ENCODE measurements at places on chromosomes 6 and 20. TPM values are rescaled to one million over a fixed set of nuclear protein-coding genes. Genes with fewer than 3 reads are reported as not detected.
A peak's percentile ranks its signal among the peaks of the same experiment; 100 is the strongest.

- no peak for ATAC-seq
- no peaks in the 10 kb centered on the region for H3K4me1 ChIP-seq
- no peaks in the 10 kb centered on the region for H3K36me3 ChIP-seq
- no peak overlapping the region for H3K4me3 ChIP-seq
Observed at GRCh38 chr20:51363813-51364212, 178.7 kb downstream of the NFATC2 start.

GRCh38 chr20:19497064-19497463 is 261.0 kb upstream of the RIN2 start:
- H3K27me3 ChIP-seq: no peaks in the 10 kb centered on the region
- H3K36me3 ChIP-seq: no peaks in the 10 kb centered on the region

DNA sequence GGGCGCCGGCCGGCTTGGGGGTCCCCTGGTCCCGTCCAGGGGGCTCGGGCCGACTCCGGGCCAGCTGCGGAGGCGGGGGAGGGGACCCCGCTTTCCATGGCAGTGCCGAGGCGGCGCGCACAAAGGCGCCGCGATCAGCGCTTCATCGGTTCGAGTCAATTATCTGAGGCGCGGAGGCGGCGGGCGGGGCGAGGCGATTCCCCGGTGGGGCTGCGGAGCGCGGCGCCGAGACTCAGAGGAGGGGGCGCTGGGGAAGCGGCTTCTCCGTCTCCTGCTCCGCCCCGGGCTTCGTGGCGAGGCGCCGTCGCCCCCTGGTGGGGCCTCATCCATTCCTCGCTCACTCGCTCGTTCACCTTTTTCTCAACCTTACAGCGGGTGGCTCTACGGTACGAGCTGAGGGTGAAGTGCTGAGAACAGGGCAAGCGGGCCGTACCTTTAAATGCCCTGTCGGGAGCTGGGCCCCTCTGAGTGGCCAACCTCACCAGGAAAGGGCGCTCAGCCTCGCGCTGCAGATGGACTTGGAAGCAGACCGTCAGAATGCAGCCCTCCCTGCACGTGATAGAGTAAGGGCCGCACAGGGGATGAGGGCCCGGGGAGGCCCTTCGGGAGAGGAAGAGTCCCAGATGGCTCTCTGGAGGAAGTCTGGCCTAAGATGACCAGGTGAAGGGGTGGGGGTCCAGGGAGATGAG is 39.9 kb downstream of the SLC52A3 start:
- H3K36me3 ChIP-seq: no peaks in the 10 kb centered on the region
- ATAC-seq: no peak
- peaks cover 12% of the 10 kb centered on the region for H3K4me1 ChIP-seq
- no peak overlapping the region for H3K27ac ChIP-seq
- no peak overlapping the region for H3K4me3 ChIP-seq
- H3K27me3 ChIP-seq: peaks cover 97% of the 10 kb centered on the region

DNA sequence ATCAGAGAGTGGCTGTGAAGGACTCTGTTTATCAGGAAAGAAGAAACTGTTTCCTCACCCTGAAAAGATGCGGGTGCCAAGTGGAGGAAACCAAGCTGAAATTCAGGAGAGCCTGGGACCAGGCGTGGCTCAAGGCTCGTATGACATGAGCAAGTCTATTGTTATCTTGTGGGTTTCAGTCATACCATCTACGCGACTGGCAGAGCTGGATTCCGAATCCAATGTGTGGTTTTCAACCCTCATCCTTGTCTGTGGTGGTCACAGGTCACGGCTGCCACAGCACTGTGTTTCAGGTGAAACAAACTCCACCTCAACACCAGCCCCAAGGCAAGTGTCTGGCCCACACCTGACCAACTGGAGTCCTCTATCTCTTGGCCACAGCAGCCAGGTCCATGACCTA is 9.1 kb downstream of the MC3R start:
- peaks cover 32% of the 10 kb centered on the region for H3K27me3 ChIP-seq
- H3K27ac ChIP-seq: no peak overlapping the region
- no peaks in the 10 kb centered on the region for H3K36me3 ChIP-seq
- H3K4me3 ChIP-seq: no peak overlapping the region

Gene COL12A1
- 328 TPM for total RNA-seq

- no peaks in the 10 kb centered on the region for H3K36me3 ChIP-seq
- ATAC-seq: no peak
- H3K4me1 ChIP-seq: no peaks in the 10 kb centered on the region
- peaks cover 28% of the 10 kb centered on the region for H3K27me3 ChIP-seq
Observed at GRCh38 chr6:39029156-39030011, 19.2 kb upstream of the GLP1R start.

Gene VIP
- total RNA-seq: 28.1 TPM

Gene SSTR4
- total RNA-seq: not detected

Gene SLC4A11
- total RNA-seq: not detected

- H3K27ac ChIP-seq: peak overlapping the region; percentile 36
- no peak overlapping the region for H3K4me3 ChIP-seq
- no peaks in the 10 kb centered on the region for H3K36me3 ChIP-seq
- peaks cover 16% of the 10 kb centered on the region for H3K4me1 ChIP-seq
- no peaks in the 10 kb centered on the region for H3K27me3 ChIP-seq
Observed at GRCh38 chr20:23437126-23437899, 2.2 kb upstream of the CSTL1 start.

Gene BMP2
- 5.6 TPM for total RNA-seq

Gene CDSN
- total RNA-seq: not detected

- no peak overlapping the region for H3K27ac ChIP-seq
- no peak overlapping the region for H3K4me3 ChIP-seq
- no peaks in the 10 kb centered on the region for H3K27me3 ChIP-seq
- ATAC-seq: no peak
Observed at GRCh38 chr20:13687815-13688214, 49.1 kb upstream of the TASP1 start.

GRCh38 chr20:11140359-11140758 is 466.6 kb upstream of the JAG1 start:
- H3K4me3 ChIP-seq: no peak overlapping the region
- H3K4me1 ChIP-seq: no peaks in the 10 kb centered on the region
- ATAC-seq: peak; percentile 68
- no peaks in the 10 kb centered on the region for H3K36me3 ChIP-seq
- no peak overlapping the region for H3K27ac ChIP-seq

DNA sequence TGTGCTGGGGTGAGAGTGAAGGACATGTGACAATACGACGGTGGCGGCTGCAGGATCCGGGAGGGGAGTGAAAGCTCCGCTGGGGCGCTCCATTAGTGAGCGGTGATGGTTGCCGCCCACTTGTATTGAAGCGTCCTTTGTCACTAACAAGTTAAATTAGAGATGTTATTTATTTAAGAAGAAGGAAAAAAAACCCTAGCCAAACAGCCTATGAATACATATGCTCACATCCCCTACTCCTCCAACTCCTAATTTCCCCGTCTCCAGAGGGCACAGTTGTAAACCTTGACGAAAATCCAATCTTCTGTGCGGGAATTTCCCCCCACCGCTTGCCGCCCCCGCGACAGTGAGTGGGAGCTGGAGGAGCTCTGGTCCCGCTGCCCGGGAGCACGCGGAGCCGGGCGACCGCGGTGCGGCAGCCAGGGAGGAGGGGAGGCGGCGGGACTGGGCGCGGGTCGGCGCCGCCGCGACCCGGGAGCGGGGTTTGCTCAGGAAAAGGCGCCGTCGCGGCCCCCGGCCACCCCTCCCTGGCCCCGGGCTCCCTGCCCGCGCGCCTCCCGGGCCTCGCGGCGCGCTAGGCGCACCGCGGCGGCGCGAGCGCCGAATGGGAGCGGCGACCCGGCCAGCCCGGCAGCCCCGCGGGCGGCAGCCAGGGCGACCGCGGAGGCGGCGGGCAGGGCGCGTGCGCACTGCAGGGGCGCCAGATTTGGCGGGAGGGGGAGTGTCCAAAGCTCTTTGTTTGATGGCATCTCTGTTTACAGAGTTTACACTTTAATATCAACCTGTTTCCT is at the start of gene MYB:
Gene MYB (plus strand): TSS at position 767 of the 791 bp plus-strand sequence. CDS start 206 bp downstream, outside the sequence.
- H3K27ac ChIP-seq: no peak within 1 kb of the TSS
- H3K4me1 ChIP-seq: peaks cover 23% of the 10 kb centered on the region
- H3K36me3 ChIP-seq: no peaks in the 10 kb centered on the region
- H3K4me3 ChIP-seq: peak within 1 kb of the TSS; percentile 62
- peak; percentile 68 for ATAC-seq

DNA sequence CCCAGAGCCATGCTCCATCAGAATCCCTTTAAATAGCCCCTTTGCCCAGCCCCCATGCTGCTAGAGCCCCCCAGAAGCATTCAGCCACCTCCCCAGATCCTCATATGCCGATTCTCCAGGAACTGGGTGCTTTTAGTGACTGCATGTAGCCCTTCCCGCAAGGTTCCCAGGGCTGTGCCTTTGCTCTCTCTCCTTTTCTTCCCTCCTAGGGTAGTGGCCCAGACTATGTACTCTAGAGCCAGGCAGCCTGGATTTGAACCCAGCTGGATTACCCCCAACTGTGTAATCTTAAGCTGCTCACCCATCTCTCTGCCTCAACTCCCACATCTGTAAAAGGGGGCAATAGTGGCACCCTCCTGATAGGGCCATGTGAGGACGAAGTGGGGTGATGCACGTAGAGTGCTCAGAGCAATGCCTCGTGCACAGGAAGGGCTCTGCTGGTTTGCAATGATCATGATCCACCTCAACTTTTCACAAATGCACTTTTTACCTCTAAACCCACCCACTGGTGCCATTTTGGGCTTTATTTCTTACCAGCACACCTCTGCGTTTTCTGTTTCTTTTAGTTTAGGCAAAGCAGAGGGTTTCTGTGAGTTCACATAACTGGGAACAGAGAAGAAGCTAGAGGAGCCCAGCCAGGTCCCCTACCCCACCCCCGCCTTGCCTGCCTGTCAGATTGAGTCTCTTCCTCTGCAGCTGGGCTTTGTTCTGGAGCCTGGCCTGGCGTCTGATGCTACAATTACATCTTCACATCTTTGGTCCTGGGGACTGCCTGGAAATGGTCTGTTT is 396.5 kb downstream of the RNGTT start:
- no peak overlapping the region for H3K27ac ChIP-seq
- H3K4me1 ChIP-seq: peaks cover 6% of the 10 kb centered on the region
- H3K4me3 ChIP-seq: no peak overlapping the region
- no peaks in the 10 kb centered on the region for H3K27me3 ChIP-seq

Gene KHDC1L
- not detected for total RNA-seq

Measured in gastroesophageal sphincter (tissue), 4 donors.